Ascending aorta (tissue), 2 donors: ENCODE measurements at places on chromosomes 2 and 18.
A peak's percentile ranks its signal among the peaks of the same experiment; 100 is the strongest.

DNA sequence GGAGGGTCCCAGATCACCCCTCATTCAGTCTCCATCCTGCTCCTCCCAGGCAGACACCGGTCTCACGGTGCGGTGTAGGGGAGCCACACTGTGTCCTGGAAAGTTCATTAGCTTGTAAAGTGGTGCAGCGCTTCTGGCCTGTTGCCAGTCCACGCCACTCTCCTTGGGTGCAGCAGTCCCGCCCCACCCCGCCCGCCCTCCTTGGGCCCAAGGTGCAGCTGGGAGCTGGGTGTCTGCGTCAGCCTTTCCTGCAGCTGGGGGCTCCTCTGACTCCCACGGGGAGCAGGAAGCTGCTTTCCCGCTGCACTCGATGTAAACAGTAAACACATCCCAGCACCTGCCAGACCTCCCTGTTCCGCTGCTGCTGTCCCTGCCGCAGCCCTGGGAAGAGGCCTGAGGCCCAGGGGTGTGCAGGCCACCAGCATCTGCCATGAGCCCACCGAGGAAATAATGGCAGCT, 53.8 kb upstream of the ASB18 start:
- no peak for DNase-seq

DNA sequence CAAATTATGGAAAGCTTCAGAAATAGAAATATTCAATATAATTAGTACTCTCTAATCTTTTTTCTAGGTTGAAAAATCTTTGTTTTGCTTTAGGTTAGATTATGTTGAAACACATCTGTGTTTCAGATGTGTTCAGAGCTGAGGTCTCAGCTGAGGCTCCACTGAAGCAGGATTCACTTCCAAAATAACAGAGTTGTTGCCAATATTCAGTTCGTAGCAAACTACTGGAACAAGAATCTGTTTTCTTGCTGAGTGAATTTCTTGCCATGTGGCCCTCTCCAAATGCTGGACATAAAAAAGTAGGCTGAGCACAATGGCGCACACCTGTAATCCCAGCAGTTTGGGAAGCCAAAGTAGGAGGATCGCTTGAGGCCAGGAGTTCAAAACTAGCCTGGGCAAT, 8.7 kb downstream of the PHOSPHO2 start:
- no peak for DNase-seq

DNA sequence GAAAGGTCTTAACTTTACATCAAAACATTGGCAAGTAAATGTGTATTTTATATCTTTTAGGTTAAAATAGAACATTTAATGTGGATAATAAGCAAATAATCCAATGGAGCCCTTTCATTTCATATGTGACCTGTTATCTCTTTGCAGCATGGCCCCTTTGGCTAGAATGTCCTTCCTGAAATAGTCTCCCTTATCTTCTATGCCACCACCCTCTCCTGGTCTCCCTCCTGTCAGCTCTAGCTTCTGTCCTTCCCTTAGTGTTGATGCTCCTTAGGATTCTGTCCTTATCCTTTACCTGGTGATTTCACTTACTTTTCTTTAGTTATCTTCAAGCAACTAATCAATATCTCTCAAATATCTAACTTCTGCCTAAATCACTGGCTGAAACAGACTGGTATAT, 87.1 kb upstream of the TFCP2L1 start:
- DNase-seq, result no peak

DNA sequence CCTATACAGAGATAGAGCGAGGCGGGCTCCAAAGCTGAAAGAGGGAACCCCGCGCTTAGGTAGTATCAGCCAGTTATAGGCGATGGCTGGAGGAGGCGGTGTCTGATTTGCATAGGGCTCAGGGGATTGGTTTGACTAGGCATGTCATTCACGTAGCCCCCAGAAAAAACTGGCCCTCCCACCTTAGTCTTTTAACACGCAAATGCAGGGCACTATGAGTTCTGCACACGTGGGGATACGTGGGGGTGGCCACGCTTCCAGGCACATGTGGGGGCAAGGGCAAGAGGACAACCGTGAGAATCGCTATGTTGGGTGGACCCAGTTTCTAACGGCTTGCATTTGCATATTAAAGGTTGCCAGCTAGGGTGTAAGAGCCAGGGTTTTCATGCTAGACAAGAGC, 56.7 kb upstream of the MSTN start:
- no peak for DNase-seq

DNA sequence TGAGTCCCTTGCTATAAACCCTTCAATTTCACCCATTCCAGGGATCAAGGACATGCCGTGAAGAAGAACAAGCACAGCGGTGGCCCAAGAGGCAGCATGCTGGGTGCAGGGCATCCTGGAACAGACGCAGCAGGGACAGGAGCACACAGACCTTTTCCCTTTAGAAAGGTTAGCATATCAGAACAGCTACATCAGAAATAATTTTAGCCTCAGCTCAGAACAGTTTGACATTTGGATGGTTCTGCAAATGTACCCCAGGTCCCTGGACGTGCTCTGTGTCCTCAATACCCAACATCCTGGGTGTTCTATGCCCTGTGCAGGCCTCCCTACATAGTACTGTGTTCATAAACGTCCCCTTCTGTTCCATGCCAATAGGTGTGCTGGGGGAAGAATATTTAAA, 80.4 kb downstream of the MYOM1 start:
- no peak for DNase-seq

GRCh38 chr18:682833-683232, 25.4 kb downstream of the TYMS start:
- no peak for DNase-seq

DNA sequence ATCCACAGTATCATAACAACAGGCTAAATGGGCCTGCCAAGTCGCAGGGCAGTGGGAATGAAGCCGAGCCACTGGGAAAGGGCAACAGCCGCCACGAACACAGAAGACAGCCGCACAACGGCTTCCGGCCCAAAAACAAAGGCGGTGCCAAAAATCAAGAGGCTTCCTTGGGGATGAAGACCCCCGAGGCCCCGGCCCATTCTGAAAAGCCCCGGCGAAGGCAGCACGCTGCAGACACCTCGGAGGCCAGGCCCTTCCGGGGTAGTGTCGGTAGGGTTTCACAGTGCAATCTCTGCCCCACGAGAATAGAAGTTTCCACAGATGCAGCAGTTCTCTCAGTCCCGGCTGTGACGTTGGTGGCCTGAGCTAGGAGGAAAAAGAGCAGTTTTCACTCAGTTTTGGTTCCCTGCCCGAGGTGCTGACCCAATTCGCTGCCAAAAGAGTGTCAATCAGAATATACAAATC, 32.2 kb downstream of the KCTD18 start:
- DNase-seq, result no peak

- DNase-seq, result no peak
Measured at GRCh38 chr2:40352041-40352702, 99.7 kb downstream of the SLC8A1 start.

GRCh38 chr2:26670931-26671460, 21.5 kb upstream of the KCNK3 start:
- DNase-seq, result no peak

DNA sequence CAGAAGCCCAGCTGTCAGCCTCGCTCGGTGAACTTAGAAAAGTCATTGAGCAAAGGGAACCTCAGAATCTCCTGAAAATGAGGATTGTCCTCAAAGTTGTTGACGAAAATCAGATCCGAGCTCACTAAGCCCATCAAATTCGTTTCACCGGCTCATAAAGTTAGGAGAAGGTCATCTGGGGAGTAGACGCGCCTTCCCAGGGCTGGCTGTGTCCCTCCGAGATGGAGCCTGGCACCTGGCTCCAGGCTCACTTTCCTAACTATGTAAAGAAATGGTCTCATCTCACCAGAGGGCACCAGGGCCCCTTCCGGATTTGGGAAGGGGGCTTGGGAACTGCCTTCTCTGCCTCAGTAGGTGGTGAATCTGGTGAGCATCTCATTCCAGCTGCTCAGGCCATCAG, 145.5 kb downstream of the PXDN start:
- no peak for DNase-seq

GRCh38 chr18:46636040-46636630, 20.9 kb downstream of the LOXHD1 start:
- DNase-seq, result no peak

- DNase-seq, result no peak
Measured at GRCh38 chr2:136916131-136916530, 150.8 kb downstream of the THSD7B start.

- no peak for DNase-seq
Measured at GRCh38 chr2:221429741-221430491, 142.2 kb downstream of the EPHA4 start.

DNA sequence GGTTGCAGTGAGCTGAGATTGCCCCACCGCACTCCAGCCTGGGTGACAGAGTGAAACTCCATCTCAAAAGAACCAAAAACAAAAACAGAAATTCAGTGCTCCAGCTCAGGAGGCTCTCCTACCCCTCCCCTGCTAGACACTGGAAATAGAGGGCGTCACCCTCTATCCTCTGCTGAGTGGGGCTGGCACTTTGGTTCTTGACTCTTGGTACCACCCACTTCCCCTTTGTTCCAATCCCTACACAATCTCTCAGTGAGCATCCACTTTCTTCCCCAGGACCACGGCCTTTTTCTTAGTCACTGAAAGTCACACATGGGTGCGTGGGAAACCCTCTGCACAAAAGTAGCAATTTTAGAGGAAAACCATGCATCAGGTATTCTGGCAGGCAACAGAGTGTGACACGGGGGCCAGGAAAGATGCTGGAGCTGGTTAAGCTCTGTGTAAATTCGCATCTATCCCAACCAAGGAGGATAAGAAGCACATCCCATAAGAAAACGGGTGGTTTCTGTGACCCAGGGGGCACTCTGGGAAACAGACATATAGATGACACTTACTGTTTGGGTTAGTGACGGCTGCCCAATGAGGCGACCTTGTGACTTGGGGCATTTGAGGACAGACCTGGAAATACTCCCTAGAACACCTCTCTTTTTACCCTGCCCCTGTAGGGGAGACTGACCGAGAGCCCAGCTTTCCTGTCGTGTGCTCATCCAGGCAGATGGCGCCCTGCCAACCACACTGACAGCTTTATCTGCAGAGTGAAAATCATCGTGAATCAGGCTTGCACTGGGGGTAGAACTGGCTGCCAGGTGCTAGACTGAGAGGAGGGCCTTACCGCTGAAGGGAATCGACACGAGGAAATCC, 7.7 kb downstream of the HJURP start:
- DNase-seq, result no peak

DNA sequence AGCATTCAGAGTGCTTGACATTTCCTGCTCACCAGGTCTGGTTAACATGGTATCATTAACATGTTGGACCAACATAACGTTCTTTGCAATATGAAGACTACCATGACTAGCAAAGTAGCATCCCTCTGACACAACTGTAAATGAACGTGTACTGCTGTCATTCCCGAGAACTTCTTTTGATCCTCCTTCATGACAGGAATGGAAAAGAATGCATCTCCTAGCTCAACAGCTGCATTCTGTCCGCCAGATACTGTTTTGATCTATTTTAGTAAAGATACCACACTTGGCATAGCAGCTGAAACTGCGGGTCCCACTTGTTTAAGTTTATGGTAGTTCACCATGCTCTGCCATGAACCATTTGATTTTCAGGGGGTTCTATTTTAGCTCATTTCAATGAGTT, 144.2 kb upstream of the PARD3B start:
- no peak for DNase-seq

DNA sequence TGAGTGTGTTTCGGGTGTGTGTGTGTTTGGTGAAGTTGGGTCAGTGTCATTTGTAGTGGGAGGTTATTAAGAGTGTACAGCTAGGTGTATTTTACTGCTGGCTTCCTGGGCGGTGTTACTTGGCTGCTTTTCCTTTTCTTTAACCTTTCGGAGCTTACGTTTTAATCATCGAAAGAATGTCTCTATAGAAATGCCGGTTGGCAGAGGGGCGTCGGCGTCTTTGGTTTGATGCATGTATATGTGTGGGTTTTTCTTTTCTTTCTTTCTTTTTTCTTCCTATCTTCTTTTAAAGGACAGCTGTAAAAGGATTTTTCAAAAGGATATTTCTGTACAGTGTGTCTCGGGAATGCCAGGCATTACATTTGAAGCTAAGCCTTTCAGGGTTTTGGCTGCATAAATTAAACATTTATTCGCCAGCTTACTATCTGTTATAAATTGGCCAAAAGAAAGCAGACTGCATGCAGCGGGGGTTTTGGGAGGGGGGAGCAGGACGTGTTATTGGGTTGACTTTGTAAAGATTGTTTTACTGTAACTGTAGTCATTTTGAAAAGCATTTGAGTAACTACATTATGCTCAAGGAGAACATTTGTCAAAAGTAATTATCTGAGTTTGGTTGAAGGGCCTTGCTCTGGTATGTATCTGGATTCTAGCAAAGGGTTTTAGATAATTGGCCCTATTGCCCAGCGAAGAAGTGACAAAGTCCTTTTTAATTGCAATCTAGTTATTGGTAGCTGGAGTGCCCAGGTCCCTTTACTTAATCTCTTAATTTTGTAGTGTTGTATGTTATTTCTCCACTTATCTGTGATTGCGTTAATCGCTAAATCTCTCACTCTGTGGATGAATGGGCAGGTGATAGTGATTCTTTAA, 1.6 kb downstream of the ASXL3 start:
- no peak for DNase-seq

DNA sequence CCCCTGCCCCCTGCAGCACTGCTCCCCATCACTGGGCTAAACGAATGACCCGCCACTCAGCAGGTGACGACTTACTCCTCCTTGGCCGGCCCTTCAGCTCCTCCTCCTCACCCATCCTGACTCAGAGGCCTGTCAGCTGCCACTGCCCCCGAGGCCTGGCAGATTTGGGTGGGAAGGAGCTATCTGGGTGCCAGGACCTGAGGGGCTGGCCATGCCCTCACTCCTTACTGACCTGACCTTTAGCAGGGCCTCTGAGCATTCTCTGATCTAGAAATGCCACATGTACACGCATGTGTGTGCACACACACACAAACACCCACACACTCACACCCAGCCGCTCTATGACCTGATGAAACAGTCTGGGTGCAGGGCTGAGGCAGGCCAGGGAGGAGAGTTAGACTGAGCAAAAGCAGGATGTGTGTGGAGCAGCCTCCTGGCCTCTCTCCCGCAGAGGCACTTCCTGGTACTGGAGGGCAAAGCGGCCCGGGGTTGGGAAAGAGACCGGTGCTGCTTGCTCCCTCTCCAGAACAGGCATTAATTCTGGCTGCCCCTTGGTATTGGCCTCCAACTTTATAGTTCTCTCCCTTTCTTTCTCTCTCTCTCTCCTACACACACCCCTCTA, 68.0 kb downstream of the ZFP36L2 start:
- peak; percentile 94 for DNase-seq

GRCh38 chr2:32849456-32850194, 97.1 kb upstream of the LTBP1 start:
- no peak for DNase-seq

DNA sequence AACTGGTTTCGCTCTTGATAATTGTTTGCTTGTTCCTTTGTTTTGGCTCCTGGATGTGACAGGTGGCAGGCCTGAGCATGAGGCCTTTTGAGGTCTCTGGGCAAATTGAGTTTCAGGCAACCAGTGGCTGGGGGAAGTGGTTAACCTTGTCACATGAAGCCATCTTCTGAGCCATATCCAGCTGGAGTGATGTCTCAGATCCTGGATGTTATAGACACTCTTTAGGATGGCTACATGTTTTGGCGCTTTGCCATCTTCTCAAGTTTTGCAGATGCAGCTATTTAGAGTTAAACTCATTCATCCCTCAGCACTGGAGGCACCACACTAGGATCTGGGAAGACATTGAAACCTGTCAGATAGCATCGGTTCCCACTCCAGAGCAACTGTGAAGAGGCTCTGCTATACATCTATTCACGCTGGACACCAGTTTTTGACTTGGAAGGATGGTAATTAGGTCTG, 25.3 kb upstream of the TACR1 start:
- DNase-seq, result no peak
